ENCODE measurements at places on chromosomes 7 and 10. TPM values are rescaled to one million over a fixed set of nuclear protein-coding genes. Genes with fewer than 3 reads are reported as not detected.

GRCh38 chr10:23315966-23316365, 28.6 kb downstream of the C10orf67 start:
- DNase-seq, result no peak

DNA sequence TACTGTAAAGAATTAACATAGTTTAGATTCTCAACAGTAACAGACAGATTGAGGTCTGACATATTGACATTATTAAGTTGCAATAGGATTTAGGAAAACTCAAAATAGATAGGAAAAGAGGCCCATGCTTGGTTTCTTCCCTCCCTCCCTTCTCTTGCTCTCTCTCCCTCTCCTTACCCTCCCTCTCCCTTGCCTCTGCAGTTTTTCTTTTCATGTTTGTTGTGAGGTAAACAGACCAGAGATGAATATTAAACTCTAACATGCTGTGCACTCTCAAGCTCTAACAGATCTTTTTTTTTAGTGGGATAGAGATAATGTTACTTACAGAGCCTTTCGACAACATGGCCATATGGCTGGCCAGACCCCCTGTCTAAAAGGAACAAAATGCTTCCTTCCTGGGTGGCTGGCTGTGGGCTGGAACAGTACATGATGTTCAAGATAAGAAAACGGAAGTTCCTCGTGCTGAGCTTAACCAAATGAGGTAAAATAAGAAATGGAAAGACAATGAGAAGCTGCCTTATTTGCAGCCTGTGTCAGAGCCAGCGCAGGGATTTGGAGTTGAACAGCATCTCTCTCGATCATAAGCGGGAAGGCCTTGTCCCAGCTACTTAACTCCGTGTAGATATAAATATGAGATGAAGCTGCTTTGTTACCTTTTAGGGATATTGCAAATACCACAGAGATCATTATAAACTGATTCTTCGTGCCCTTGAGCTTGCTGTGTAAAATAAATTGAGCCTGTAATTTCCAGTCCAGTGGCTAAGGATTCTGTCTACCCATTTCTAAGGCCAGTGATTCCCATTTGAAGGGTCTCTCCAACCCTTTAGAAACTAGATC, 391.9 kb upstream of the NPVF start:
- peak; percentile 56 for DNase-seq

DNA sequence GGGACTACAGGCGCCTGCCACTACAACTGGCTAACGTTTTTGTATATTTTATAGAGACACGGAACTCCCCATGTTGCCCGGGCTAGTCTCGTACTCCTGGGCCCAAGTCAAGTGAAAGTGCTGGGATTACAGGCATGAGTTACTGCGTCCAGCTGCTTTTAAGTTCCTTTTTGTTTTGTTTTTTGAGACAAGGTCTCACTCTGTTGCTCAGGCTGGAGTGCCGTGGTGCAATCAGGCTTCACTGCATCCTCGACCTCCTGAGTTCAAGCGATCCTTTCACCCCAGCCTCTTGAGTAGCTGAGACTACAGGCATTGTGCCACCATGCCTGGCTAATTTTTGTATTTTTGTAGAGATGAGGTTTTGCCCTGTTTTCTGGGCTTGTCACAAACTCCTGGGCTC, 155.0 kb downstream of the GALNT17 start:
- no peak for DNase-seq

DNA sequence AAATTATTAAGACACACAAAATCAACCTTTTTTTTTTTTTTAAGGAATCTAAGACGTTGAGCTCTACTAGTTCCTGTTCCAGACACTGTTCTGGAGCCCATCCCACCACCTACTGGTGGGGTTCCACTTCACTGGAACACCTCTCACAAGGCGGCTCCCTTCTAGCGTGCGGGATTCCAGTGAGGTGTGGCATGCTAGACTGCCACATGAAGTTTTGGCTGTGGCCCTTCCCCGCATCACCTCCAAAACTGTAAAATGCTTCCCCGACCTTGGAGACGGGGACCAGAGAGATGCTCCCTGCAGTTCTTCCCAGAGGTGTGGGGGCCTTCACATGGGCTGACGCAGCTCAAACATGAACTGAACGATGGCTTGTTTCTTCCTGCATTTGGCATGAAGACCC, 12.6 kb downstream of the FAM53B start:
- DNase-seq, result no peak

DNA sequence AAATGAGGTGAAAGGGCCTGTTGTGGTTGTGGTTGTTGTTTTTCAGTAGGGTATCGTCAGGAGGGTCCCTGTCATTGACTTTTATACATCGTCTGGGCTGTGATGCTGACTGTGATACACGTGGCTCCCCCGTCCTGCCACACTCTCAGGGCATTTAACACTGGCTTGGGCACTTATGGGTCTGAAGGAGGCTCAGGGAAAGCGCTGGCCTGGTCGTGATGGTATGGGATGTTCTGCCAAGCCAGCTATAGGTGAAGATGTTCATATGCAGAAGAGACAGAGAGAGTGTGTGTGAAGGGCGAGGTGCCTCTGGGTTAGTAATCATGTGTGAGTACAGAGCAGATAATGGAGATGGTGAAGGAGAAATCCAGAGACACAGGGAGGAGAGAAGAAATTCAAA, 158.5 kb downstream of the PRPF18 start:
- no peak for DNase-seq

DNA sequence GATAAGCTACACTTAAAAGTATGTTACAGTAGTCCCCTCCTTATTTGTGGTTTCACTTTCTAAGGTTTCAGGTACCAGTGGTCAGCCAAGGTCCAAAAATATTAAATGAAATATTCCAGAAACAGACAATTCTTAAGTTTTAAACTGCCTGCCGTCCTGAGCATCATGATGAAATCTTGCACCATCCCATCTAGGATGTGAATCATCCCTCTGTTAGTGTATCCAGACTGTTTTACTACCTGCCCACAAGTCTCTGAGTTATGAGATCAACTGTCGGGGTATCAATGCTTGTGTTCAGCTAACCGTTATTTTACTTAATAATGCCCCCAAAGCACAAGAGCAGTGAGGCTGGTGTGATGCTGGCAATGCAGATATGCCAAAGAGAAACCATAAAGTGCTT, 11.4 kb downstream of the KDM7A start:
- no peak for DNase-seq

GRCh38 chr7:137992550-137993394, 9.1 kb downstream of the CREB3L2 start:
- DNase-seq, result peak; percentile 88

DNA sequence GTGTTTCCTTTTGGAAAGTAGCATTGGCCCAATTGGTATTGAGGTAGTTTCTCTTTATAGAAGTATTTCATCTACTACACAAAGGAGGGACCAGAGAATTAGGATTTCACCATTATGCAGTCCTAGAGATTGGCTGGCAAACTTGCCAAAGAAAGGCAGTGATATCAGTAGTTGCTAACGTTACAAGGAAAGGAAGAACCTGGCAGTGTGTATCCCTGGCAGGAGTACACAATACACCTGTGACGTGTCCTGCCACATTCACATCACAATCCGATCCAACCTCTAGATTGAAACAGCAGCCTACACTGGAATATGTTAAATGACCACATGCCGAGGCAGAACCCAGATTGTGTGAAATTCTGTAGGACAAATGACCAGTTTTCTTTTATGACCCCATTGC, 81.7 kb downstream of the CACNB2 start:
- DNase-seq, result no peak

DNA sequence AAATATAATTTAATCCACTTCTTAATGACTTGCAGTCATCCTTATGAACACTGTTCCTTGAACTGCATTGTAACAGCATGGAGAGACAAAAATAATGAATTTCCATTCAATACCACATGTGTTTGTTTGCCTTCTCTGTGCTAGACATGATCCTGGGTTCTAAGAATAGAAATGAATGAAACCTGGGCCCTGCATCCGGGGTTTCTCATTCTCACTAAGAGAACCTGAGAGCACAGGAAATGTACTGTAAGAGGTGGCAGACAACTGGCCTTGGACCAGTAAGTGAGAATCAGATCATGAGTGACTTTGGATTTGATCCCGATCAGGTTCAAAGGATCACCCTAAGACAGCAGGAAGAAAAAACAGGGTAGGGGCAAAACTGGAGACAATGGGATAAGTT, 37.2 kb upstream of the CUL1 start:
- no peak for DNase-seq

- DNase-seq, result no peak
Measured at GRCh38 chr7:122643250-122643649, 55.7 kb downstream of the RNF133 start.

The HKDC1 gene
- total RNA-seq, result not detected

- DNase-seq, result no peak
Measured at GRCh38 chr7:150733482-150734095, 3.6 kb upstream of the GIMAP5 start.

DNA sequence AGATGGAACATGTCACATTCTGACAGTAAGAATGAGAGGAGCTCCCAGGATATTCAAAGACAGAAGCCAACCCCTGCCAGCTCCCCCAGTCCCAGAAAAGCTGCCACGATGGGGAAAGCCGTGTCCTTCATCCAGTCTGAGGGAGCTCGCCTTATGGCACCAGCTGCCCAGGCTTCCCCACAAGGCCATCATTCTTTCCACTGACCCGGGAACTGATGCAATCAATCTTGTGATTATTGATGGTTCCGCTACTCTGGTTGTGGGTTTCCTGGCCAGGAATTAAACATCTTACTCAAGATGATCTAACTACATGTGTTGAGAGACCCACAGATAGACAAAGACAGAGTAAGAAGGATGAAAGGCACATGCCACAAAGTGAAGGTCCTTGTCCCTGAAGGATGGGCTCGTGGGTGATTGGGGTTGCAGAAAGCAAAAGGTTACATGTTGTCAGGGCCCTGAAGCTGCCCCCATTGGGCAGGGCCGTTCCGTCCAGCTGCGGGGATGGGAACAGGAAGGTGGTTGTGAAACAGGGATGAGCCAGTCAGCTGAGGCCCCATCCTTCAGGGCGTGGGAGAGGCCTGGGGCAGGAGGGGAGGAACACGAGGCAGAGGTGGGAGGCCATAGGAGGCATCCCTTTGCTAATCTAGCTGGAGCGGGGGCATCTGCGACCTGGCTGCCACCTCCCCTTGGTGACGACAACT, 127.6 kb downstream of the OAT start:
- no peak for DNase-seq

GRCh38 chr10:69466689-69467088, 15.4 kb downstream of the TSPAN15 start:
- DNase-seq, result no peak

The CDC14C gene
- total RNA-seq, result 2.6 TPM

- DNase-seq, result no peak
Measured at GRCh38 chr10:86857128-86857721, 100.2 kb downstream of the MMRN2 start.

DNA sequence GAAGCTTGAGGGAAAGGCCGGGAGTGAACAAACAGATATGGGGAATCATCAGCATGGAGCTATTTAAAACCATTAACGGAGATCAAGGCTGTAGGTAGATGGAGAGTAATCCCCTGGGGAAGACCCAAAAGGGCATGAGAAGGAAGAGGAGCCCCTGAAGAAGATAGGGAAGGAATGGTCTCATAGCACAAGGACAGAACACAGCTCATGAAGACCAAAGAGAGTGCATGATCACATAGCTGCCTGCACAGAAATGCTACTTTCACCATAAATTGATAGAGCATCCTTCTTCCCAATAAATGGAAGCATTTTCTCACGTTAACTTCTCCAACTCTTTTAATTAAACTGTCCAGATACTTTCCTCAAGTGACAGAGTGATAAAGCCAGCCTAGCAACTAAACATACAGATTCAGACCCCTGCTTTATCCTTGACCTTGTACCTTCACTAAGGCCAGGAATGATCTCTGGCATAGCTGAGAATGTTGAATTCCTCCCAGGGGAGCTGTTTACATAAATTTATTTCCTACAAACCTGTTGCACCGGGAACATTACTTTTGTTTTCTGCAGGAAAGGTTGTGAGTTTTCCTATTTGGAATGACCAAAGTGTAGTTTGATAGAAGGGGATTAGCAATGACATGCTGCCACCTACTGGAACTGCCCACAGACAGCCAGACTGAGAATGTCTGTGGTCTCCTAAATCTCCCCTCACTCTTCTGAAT, 110.8 kb upstream of the LRGUK start:
- peak; percentile 31 for DNase-seq

The LIPK gene
- total RNA-seq, result 4.8 TPM
